ENCODE measurements at places on chromosomes 12 and 14. TPM values are rescaled to one million over a fixed set of nuclear protein-coding genes. Genes with fewer than 3 reads are reported as not detected.

HOXC12 gene
- under 0.01 TPM for total RNA-seq

CSRNP2 gene
- total RNA-seq: 23.2 TPM

DNA sequence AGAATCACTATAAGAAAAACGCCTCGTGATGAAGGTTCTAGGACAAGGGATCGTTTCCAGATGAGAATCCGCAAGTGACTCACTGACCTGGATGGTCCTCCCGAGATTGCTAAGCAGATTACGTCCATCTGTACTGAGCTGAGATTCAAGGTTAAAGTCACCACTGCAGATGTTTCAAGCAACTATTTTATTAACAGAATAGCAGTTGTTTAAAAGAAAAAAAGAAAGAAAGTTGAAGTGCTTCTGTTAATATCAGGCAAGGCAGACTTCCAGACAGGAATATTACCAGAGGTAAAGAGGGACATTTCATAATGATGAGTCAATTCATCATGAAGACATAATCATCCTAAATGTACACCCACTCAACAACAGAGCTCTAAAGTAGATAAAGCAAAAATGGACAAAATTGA lies 17.9 kb downstream of the PXN start:
- DNase-seq: peak; percentile 89

- DNase-seq: peak; percentile 80
Observed at GRCh38 chr12:121579981-121580868, 598 bp downstream of the KDM2B start.

DNA sequence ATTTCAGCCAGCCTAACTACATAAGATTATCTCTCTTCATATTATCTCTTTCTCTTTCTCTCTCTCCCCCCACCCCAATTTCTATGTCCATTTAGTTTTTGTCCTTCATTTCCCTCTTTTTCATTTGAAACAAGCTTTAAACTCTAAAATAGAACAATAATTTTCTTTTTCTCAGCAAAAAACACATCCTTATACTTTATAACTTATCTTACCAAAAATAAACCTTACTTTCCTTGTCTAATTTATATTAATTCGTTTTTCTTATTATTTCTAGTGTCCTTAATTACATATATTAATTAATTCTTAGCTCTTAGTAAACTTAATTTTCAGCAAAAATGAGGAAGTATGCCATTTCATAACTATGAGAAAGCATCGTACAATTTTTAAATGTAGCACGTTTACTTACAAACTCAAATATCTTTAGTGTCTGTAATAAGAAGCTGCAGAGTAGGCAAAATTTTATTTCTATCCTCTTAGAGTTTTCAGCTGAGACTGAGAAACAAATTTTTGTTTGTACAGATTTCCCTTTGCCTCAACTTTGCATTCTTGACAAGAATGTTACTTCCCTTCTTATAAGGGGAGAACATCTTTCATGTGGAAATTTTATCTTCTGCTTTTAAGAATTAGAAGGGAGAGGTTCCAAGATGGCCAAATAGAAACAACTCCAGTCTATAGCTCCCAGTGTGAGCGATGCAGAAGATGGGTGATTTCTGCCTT lies 65.1 kb upstream of the ST8SIA1 start:
- no peak for DNase-seq

GRCh38 chr12:6382371-6382770 lies 1.6 kb upstream of the LTBR start:
- no peak for DNase-seq

GRCh38 chr12:80356097-80356496 lies 87.9 kb upstream of the PTPRQ start:
- DNase-seq: no peak

DNA sequence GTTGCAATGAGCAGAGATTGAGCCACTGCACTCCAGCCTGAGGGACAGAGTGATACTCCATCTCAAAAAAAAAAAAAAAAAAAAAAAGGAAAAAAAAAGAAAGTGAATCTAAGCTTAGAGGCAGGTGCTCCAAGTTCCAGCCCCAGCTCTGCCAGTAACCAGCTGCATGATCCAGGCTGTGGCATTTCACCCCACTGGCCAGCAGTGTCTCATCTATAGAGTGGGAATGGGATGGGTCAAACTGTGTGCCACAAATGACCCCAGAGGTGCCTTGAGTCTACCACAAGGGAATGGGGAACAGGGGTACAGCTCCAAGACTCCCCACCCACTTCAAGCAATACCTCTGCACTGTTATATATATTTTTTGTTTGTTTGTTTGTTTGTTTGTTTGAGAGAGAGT lies 5.0 kb downstream of the PLEKHD1 start:
- DNase-seq: no peak
